ENCODE measurements at places on chromosomes 7 and 10.

- no peak for DNase-seq
Observed at GRCh38 chr10:132536241-132536876, 1.2 kb upstream of the INPP5A start.

DNA sequence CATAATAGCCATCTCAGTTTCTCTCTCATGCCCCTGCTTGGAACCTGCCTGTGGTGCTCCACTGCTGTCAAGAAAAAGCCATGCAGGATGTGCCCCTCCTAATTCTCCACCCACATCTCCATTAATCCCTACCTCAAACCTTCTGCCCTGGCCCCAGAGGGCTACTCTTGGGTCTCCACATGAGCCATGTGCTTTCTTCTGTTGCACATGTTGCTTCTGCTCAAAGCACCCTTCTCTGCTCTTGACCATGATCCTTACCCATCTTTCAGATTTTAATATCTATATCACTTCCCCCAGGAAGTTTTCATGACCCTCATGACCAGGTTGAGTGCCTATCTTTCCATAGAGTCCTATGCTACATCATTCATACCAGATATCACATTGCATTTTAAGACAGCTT lies 514.2 kb downstream of the RPS24 start:
- DNase-seq = no peak

GRCh38 chr10:35324196-35324595 lies 12.1 kb upstream of the CCNY start:
- no peak for DNase-seq

GRCh38 chr10:98255146-98255877 lies 12.7 kb downstream of the LOXL4 start:
- no peak for DNase-seq

- DNase-seq = no peak
Observed at GRCh38 chr7:13293264-13294002, 606.0 kb downstream of the ARL4A start.

- DNase-seq = peak; percentile 31
Observed at GRCh38 chr10:110147961-110148360, 59.4 kb upstream of the MXI1 start.

DNA sequence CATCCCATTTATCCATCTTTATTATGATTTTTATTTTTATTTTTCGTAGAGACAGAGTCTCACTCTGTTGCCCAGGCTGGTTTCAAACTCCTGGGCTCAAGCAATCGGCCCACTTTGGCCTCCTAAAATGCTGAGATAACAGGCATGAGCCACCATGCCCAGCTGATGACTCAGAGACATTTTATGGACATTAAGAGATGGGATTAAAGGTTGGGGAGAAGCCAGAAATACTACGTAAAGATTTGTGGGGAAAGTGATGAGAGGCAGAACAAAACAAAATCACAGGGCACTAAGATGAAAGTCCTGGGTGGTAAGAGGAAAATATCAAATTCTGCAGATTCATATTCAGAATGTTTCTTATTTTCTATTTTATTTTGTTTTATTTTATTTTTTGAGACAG lies 7.6 kb downstream of the WNT8B start:
- DNase-seq = no peak

DNA sequence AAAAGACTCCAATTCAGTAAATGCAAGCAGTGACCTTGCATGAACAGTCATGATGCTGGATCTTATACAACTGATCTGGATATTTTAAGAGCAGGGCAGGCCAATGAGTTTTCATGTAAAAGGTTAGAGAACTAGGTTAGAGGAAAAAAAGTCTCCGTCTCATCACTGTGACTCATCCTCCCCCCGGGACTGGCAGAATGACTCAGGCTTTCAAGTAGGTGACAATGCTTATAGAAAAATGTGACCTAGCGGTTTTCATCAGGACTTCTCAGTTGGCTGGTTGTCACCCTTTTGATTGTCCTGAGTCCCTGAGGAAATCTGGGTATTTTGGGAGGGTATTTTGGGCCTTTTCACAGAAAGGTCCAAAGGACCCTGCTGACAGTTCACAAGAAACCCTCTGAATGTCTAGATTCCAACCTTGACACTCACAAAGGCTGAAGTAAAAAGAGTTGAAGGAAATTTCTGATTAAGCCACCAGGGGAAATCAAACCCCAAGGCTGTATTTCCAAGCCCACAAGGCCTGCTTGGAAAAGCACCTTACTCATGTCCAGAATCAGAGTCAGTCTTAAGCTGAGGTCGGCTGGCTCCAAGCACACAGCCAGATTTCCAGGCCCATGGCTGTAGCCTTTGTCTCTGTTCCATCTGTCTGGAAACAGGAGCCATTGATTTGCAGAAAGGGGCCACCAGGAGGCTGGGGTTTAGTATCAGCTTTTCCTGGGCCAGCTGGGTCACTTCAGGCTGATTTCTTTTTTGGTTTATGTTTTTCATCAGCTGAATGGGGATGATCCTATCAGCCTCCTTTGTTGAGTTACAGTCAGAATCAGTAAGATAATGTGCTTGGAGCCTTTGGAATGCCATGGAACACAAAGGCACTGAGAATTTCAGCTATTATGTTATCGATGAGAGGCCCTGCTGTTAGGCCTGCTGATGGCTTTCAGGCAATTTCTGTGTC lies 226.4 kb upstream of the HABP2 start:
- DNase-seq = no peak

GRCh38 chr7:1890289-1891235 lies 220.5 kb downstream of the ELFN1 start:
- DNase-seq = no peak

- no peak for DNase-seq
Observed at GRCh38 chr10:101941871-101942270, 98.3 kb upstream of the KCNIP2 start.

- DNase-seq = no peak
Observed at GRCh38 chr10:34739915-34740314, 75.2 kb downstream of the PARD3 start.

DNA sequence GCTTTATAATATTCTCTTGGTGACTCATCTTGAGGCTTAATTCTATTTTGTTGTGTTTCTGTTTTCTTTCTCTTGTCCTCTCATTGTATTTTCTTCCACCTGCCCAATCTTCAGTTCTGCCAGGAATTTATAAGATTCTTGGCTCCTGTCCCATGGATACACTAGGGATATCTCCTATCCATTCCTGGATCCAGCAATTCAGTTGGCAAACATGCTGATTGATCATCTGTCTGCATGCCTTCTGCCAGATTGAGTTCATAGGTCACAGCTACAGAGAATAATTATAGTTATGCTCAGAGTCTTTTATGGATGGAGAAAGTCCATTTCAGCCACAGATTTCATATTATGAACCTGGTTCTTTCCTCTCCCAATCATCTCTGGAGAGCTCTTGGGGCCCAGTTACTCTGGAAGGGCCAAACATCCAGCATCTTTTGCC lies 140.4 kb upstream of the MAGI2 start:
- no peak for DNase-seq

GRCh38 chr10:102537948-102538347 lies 34.2 kb downstream of the SUFU start:
- no peak for DNase-seq

GRCh38 chr10:63697956-63698786 lies 177.0 kb downstream of the REEP3 start:
- no peak for DNase-seq

DNA sequence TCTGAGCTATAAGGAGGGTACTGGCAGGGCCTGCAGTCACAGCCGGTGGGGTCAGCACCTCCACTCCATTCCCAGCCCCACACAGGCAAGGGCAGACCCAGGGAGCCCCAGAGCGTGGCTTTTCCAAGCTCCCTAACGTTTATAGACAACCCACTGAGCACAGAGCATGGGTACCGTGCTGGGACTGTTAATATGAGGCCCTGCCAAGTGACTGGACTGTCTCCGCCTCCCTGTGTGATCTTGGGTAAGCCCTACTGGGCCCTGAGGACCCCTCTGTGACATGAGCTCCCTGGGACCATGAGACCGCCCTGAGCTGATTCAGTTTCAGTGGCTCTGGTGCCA lies 12.4 kb downstream of the TTYH3 start:
- DNase-seq = no peak

DNA sequence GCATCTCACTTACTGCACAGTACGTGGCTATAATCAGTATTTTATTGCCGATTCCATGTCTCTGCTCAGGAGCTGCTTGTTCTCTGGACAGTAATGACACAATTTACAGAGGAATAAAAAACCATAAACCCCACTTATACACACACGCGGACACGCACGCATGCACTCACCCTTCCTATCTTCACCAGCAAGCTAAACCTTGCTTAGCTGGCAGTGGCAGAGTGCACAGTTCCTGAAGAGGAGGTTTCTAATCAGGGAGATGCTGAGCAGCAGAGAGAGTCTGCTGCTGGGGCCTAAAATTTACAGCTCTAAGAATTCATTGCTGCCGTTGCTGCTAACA lies 66.3 kb downstream of the SND1 start:
- peak; percentile 20 for DNase-seq

DNA sequence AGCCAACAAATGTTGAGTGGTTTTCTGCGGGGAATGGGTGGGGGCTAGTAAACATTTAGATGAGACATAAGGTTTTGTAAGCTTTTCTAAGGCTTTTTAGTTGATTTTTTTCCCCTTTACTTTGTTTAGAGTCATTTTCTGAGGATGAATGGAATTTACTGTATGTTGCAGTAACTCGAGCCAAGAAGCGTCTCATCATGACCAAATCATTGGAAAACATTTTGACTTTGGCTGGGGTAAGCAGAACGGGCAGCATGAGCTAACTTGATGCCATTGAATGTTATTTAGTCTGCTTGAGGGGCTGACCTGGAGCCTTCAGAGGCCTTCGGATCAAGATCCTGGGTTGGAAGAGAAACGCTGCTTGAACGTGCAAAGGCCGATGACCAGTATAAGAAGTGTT lies 37.3 kb downstream of the FBH1 start:
- no peak for DNase-seq

- no peak for DNase-seq
Observed at GRCh38 chr7:125278318-125278717, 348.7 kb upstream of the POT1 start.

DNA sequence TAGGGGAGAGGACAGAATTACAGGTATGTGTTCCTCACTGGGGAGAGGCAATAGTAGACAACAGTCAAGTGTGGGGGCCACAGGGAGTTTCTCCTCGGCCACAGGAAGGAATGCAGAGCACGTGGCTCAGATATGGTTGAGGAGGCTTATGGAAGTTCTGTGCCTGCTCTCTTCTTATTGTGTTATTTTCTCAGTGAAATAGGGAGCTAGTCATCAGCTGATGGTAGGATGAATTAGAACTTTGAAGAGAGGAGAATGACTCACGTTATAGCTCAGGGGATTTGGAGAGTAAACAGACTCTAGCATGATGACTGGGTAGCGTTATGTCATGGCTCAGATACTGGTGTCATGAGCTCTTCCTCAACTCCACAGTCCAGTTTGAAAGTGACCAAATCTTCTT lies 308.3 kb upstream of the IGFBP3 start:
- no peak for DNase-seq

GRCh38 chr10:95289921-95290421 lies 832 bp downstream of the PDLIM1 start:
- no peak for DNase-seq

DNA sequence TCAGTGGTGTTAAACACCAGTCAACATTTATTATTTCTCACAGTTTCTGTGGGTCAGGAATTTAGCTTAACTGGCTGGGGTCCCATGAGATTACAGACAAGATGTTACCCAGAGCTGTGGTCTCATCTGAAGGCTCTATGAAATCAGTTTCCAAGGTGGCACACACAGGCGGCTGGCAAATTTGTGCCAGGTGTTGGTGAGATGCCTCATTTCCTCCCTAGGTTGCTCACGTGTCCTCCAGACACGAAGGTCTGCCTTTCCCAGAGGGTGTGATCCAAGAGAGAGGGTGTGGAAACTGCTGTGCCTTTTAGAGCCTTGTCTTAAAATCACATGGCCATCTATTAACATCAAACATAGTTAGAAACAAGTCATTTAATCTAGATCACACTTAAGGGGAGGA lies 209.0 kb downstream of the JCAD start:
- DNase-seq = no peak

GRCh38 chr10:62047960-62048383 lies 146.5 kb downstream of the ARID5B start:
- DNase-seq = no peak

GRCh38 chr7:1160670-1161021 lies 650 bp upstream of the ZFAND2A start:
- DNase-seq = no peak

- DNase-seq = peak; percentile 30
Observed at GRCh38 chr7:14691597-14692203, 210.9 kb downstream of the DGKB start.

DNA sequence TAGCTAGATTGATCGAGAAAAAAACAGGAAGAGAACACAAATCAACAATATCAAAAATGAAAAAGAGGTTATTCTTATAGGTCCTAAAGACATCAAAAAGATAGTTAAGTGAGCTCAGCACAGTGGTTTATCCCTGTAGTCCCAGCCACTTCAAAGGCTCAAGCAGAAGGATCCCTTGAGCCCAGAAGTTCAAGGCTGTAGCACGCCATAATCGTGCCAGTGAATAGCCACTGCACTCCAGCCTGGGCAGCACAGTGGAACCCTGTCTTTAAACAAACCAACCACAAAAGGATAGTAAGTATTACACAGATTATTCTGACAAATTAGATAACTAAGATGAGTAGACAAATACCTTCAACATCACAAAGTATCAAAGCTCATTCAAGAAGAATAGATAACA lies 83.2 kb downstream of the HBP1 start:
- no peak for DNase-seq

GRCh38 chr7:20318933-20319332 lies 11.8 kb upstream of the ITGB8 start:
- no peak for DNase-seq

- no peak for DNase-seq
Observed at GRCh38 chr7:37467002-37467401, 18.3 kb upstream of the ELMO1 start.

GRCh38 chr10:124071141-124071540 lies 22.3 kb downstream of the CHST15 start:
- no peak for DNase-seq

DNA sequence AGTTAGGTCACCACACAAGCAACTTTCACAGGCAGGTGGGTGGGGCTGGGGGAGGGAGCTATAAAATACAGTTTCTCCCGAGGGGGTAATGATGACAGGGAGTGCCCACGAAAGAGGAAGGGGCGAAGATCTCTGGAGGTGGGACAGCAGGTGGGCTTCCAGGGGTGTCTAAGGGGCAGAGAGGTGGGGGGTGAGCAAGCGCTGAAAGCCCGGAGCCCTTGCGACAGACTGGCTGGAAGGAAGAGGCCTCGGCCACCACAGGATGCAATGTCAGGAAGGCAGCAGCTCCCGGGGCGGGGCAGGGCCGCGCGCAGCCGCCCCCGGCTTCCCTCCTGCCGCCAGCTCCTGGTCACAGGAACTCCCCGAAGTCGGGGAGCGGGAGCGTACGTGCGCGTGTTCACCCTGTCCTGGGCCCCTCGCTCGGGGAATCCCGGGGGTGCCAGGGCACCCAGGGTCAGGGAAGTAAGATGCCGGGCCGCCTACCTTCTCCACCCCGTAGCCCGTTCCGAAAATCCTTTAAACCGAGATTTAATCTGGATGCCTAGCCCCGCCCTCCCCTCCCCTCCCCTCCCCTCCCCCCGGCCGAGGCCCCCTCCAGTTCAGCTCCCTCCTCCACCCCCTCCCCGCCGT lies 105.2 kb upstream of the PPIF start:
- DNase-seq = no peak

Measured in hematopoietic multipotent progenitor cell treated with erythropoietin and hydrocortisone succinate and interleukin-3 and kit ligand, for 15 days (in vitro differentiated cells).